ENCODE measurements at places on chromosomes 6 and 20.

DNA sequence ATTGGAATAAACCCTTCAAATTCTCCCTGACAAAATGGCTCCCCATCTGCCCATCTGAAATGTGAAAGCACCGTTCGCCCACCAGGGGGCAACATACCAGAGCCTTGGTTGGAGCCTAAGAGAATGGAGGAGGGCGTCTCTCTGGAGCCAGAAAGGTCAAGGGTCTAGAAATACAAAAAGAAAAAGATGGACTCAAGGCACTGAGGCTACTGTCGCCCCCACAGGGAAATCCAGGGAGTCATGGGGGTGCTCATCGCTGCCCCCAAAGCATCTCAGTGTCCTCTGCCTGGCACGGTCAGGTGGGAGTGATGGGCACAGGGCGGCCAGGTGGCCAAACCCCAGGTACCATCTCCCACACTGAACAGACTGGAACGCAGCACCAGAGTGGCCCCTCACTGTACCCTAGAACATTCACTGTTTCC lies 136.3 kb downstream of the ZMYND8 start:
- no peak for DNase-seq

GRCh38 chr20:13006825-13007224 lies 1.9 kb upstream of the SPTLC3 start:
- no peak for DNase-seq

DNA sequence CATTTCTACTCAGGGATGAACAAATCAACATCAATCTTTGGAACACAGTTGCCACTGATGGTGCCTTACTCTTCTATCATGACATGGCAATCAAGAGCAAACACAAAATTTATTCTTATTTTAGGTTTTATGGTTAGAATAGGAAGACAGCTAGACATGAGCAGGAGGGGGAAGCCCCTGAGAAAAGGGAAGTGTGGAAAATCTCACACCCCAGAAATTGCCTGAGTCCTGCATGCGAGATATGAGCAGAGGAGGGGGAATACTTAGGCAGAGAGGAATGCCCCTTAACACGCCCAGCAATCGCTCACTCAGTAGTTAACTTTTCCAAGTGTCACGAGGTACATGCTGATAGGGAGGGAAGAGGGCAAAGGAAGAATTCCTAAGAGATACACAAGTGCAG lies 79.3 kb downstream of the PLG start:
- DNase-seq: no peak

DNA sequence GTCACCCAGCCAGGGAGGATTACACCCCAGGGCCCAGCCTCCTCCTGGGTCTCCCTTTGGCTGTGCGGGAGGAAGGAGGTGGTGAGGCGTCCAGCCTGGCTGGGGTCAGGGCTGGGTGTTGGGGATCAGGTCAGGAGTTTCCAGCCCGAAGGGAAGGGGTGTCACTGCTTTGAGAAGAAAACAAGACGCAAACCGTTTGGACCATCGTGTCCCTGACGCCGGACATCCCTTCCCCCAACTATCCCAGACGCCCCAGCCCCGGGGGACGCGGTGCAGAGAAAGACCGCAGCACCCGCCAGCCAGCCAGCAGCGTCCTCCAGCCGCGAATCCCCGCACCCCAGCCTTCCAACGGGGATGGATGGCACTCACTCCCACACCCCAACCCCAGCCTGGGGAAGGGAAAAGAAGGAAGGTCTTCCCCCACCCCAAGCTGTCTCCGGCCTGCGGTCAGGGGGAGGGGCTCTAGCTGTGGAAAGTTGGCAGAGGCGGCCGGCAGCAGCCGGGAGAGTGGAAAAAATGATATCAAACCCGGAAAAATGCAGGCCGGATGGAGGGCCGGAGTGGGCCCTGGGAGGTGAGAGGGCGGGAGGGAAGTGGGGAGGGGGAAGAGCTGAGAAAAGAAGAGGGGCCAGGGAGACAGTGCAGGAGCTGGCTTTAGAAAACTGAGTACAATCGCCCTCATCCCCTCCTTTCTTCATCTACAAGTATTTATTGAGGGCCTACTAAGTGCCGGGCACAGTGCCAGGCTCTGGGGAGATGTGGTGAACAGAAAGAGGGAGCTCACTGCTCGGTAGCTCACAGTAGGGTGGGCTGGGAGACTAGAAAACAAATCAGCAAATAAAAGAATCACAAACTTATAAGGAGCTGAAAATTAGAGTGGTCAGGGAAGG lies 10.6 kb downstream of the REM1 start:
- no peak for DNase-seq

DNA sequence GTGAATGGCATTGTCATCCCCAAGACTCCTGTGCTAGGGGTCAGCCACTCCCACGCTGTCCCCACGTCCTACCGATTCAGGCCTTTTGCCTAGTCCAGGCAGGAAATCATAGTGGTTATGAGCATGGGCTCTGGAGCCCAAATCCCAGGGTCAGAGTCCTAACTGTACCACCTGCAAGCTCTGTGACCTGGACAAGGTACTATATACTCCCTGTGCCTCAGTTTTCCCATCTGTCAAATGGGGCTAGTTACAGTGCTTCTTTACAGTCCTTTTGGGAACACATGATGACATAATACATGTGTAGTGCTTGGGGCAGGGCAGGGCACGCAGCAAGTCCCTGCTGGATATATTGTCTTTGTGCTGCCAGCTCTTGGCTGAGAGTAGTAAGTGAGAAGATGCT lies 27.2 kb downstream of the EFCAB8 start:
- no peak for DNase-seq

GRCh38 chr6:167737205-167737830 lies 89.4 kb upstream of the AFDN start:
- no peak for DNase-seq

DNA sequence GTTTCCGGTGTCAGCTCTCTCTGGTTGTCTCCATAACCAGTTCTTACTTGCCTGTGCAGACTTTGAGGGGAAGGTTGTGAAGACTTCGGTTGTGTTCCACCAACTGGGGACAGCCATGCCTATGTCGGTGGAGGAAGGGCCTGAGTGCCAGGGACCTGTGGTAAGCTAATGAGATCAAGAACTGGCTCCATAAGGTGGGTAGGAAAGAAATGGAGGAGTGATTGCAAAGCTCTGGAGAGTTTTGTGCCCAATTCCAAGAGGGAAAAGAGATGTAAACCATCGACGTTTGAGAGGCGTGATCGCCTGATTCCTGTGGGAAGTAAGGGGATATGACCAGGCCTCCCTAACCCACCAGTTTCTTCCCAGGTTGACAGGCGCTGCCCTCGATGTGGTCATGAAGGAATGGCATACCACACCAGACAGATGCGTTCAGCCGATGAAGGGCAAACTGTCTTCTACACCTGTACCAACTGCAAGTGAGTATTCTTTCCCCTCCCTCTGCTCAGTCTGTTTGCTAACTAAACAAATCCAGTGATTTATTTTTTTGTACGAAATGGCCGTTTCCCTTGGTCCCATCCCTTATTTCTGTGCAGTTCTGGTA lies 893 bp downstream of the POLR1H start:
- peak; percentile 47 for DNase-seq

- no peak for DNase-seq
These were observed 106.7 kb downstream of the SLX4IP start for GRCh38 chr20:10541668-10542411.

- no peak for DNase-seq
These were observed 1.8 kb downstream of the TPD52L1 start for GRCh38 chr6:125155344-125155743.

DNA sequence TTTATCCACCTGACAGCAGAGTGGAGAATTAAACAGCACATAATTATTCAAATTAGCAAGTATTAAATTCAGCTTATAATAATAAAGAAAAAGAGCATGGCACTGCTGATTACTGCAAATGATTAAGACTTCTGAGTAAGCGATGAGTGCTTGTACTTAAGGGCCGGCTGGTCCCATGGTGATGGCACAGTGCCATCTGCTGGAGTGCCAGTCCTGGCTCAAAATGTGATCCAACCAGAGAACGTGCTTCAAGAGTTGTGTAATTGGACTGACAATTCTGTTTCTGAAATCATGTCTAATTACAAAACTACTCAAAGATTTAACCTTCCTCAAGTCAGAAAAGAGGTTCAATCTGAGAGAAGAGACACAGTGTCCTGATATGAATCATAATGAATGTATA lies 181.6 kb upstream of the RGS17 start:
- peak; percentile 3 for DNase-seq

DNA sequence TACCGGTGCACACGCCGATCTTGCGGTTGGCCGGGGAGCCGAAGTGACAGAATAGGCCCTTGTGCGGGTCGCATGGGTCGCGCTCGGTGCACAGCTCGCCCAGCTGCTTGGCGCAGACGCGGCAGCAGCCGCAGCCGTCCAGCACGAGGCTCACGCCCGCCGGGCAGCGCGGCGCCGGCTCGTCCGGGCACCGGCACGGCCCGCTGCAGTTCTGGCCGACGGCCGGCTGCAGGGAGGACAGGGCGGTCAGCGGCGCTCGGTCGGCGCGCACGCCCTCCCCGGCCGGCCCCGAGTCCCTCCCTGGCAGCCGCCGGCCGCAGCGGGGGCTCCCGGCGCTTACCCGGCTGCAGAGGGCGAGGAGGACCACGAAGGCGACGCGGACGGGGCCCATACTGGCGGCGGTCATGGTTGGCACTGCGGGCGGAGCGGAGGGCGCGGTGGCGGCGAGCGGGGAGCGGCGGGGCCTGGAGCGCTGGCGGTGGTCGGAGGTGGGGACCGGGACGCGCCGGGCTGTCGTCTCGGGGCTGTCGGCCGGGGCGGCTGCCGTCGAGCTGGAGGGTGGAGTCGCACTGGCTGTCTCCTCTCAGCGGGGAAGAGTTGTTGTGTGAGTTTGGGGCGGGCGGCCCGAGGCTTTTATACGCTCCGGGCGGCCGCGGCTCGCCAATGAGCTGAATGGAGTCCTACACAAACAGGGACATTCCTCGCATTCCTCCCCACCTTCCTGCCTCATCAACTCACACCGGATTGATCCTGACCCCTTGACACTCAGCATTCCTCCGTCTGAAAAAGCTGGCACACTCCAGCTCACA lies at the start of gene CCN2:
Gene CCN2, minus strand, starts transcription at position 606 of the 809 bp plus-strand sequence. Its CDS starts 200 bp downstream, at position 406.
- DNase-seq: peak; percentile 96

DNA sequence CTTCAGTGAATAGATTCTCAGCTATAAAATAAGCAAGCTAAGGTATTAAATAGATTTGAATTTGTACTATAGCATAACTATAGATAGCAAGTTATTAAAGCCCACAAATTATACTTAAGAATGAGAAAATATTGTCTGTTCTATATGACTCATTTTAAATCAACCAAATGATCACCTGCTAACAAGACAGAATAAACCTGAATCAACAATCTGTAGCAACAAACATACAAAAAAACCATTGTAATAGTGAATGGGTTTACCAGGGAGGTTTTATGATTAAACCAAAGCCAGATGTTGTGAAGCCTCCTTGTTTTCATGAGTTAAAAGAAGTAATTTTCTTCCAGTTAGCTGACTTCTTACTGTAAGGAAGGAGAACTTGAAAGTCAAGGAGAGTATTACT lies 71.9 kb upstream of the HTR1B start:
- no peak for DNase-seq

GRCh38 chr6:165200178-165200577 lies 109.2 kb downstream of the C6orf118 start:
- DNase-seq: no peak

DNA sequence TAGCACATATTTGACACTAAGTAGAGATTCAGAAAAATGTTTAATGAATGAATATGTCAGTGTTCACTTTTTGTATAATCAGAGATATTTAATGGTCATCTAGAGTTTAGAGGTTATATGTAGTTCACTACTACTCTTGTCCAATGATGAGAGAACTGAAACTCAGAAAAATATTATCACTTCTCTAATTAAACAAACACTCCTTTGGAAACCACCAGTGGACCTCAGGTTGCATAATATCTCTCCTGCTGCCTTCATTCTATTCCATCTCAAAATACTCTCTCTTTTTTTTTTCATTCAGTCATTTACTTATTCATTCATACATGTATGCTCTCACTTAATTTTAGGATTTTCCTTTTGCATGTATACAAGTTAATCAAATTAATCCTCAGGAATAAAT lies 423.1 kb upstream of the RNF217 start:
- DNase-seq: no peak

DNA sequence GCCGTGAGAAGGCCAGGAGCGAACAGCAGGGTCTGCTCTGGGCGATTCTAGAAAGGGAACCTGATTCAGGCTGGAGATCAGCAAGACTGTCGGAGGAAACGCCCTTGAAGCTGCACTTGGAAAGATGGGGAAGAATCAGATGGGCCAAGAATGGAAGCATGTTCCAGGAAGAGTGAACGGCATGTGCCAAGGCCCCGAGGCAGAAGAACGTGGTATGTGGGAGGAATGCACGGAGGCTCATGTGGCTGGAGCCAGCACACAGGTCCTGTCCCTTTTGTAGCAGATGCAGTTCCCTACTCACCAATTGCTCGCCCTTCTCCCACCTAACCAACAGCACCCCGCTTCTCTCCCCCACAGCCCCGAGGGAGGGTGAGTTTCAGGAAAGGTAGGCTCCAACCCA lies 180.6 kb downstream of the TFAP2C start:
- no peak for DNase-seq

GRCh38 chr6:121984956-121985355 lies 414.5 kb upstream of the HSF2 start:
- DNase-seq: no peak

GRCh38 chr6:42947950-42948349 lies 12.6 kb upstream of the GNMT start:
- no peak for DNase-seq

GRCh38 chr6:30747300-30747687 lies 2.9 kb upstream of the IER3 start:
- DNase-seq: no peak

GRCh38 chr6:22098601-22099031 lies 198.2 kb downstream of the PRL start:
- DNase-seq: no peak

GRCh38 chr6:45626087-45626891 lies 248.6 kb upstream of the SUPT3H start:
- DNase-seq: no peak

DNA sequence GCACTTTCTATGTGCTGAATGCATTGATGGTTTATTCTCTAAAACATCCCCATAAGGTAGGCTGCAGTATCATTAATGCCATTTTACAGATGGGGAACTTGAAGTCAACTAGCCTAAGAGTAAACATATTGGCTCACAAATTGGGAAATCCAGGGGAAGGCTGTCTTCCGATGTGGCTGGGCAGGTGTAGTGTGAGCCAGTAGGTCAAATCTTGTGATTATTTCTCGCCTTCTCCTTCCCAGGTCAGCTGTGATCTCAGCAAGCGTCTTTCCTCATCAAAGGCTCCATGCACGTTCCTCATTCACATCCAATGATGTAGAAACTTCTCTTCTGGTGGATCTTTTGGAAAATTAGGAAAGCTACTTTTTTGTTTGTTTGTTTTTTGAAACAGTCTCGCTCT lies 94.1 kb upstream of the SHLD1 start:
- no peak for DNase-seq

- no peak for DNase-seq
These were observed 61.4 kb upstream of the ASIP start for GRCh38 chr20:34179637-34180360.

DNA sequence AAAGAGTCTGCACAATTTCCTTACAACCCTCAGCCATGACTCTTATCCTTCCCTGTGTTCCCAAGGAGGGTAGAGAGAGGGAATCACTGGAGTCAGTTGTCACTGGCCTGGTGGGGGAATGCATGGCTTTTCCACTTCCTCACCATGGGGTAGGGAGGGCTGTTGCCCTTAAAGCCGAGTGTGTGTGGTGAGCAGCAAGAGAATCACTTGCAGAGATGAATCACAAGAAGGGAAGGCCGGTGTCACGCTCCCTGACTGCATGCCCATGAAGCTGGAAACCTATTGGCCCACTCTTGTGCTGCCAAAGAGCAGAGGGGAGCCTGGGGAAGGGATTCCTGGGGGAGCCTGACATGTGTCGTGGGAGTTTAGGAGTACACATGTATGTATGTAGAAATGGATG lies 18.1 kb upstream of the BMP6 start:
- DNase-seq: no peak

GRCh38 chr6:168871642-168872315 lies 381.9 kb downstream of the THBS2 start:
- DNase-seq: no peak

- DNase-seq: no peak
These were observed 17.6 kb downstream of the CD109 start for GRCh38 chr6:73713426-73714147.
